ENCODE measurements at places on chromosomes 12 and 14. TPM values are rescaled to one million over a fixed set of nuclear protein-coding genes. Genes with fewer than 3 reads are reported as not detected.

The DGLUCY gene
- 33.6 TPM for total RNA-seq

GRCh38 chr14:68470361-68470760 lies 322.5 kb downstream of the ZFP36L1 start:
- no peak for DNase-seq

The ANKRD33 gene
- total RNA-seq = not detected

- no peak for DNase-seq
Observed at GRCh38 chr12:2372735-2373134, 319.9 kb downstream of the CACNA1C start.

The COX8C gene
- not detected for total RNA-seq

DNA sequence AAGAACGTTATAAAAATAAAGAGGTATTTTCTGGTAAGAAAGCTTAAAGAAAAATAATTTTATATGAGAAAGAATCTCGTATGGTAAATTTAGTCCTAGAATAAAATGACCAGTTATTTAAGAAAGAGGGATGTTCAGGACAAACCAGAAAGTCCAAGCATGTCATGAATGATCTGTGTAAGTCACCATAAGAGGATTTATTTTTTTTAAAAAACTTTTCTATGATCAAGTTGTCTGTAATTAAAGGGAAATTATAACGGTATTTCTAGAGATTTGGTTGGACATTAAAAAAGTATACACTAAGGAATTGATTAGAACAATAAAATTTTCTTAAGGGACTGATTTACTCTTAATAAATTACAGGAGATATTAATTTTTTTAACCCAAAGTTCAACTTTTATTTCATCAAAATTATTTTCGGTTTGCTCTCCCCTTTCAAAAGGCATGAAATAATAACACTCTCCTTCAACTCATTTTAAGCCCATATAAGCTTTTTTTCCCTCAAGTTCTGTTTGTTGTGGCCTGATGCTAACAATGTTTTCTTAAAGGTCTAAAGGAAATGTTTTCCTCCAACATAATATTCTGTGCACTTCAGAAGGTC lies 49.9 kb upstream of the CPSF6 start:
- DNase-seq = no peak

- no peak for DNase-seq
Observed at GRCh38 chr12:93219947-93220346, 157.8 kb upstream of the NUDT4 start.

The STAC3 gene
- 1.5 TPM for total RNA-seq

GRCh38 chr12:120085920-120086645 lies 30.5 kb downstream of the RAB35 start:
- DNase-seq = no peak
